BE2C (cell line): ENCODE measurements at places on chromosomes 7 and 10.

DNA sequence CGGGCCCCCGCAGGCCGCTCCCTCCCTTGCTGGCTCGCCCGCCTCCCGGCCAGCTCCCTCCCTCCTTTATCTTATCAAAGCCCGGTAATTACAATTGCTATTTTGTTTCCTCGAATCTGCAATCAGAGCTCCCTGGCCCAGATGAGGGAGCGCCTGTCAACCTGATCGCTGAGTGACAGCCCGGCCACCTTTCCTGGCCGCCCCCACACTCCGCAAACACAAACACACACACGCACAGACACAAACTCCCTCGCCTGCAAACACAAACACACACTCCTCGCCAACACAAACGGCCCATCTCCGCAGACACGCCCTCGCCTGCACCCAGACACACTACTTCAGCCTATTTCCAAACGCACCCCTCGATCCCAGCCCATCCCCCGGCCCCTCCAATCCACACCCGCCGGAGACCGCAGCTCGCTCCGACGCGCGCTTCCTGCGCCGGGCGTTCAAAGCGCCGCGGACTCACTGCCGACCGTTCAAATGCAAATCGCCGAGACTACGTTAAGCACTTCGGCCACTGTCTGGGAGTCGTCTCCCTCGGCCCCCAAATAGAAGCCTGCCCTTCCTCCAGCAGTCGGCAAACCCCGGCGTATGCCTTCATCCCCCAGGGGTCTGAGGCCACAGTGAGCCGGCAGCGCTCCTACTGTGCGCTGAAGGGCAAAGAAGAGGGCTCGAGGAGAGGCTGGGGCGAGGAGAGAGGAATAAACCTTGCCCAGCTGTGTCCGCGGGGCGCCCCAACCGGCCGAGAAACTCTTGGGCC lies 3.0 kb upstream of the FGF8 start:
- peak; percentile 44 for DNase-seq

GRCh38 chr7:131829947-131830558 lies 273.6 kb upstream of the PODXL start:
- DNase-seq: peak; percentile 50

DNA sequence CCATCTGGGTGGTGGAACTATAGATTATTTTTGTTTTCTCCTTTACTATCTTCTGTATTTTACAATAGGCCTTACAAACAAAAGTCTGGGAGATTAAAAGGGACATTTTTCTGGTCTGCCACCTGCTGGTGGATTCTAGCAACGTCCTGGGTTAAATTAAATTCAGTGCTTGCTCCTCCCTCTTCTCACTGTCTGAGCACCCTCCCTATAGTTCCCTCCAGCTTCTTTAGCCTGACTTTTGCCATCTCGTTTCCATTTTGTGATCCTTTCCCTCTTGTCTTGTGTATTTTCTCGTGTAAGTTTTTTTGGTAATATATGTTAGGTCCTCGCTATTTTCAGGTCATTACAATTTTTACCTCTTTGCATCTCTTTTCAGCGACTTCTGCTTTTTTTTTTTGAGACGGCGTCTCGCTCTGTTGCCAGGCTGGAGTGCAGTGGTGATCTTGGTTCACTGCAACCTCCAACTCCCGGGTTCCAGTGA lies 16.1 kb downstream of the ANKRD16 start:
- peak; percentile 49 for DNase-seq

- no peak for DNase-seq
These were observed 41.0 kb downstream of the KIAA1217 start for GRCh38 chr10:24249829-24250415.

- DNase-seq: no peak
These were observed 128.1 kb downstream of the HECW1 start for GRCh38 chr7:43240565-43240964.

- DNase-seq: no peak
These were observed 27.0 kb downstream of the PPP1R3A start for GRCh38 chr7:113891828-113892227.

- DNase-seq: no peak
These were observed 247.5 kb downstream of the KLF6 start for GRCh38 chr10:3537518-3537917.

- no peak for DNase-seq
These were observed 19.4 kb upstream of the TNS3 start for GRCh38 chr7:47601119-47601880.

DNA sequence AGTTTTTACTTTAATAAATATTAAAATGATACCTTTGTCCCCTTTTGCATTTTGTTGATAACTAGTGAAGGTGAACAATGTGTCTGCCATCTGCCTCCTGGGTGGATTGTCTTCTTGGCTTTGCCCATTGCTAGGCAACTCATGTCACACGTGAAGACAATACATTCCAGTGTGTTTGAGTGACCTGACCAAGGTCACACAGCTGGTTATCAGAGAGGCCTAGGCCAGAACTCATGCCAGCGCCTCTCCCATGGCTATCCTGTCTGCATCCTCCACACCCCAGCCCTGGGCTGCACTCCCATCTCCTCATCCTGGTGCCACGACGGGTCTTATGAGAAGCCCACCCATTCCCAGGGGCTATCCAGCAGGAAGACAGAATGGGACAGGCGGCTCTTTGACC lies 108.7 kb downstream of the PLCE1 start:
- DNase-seq: no peak

- DNase-seq: peak; percentile 98
These were observed 465 bp upstream of the TRIM24 start for GRCh38 chr7:138459413-138460175.

DNA sequence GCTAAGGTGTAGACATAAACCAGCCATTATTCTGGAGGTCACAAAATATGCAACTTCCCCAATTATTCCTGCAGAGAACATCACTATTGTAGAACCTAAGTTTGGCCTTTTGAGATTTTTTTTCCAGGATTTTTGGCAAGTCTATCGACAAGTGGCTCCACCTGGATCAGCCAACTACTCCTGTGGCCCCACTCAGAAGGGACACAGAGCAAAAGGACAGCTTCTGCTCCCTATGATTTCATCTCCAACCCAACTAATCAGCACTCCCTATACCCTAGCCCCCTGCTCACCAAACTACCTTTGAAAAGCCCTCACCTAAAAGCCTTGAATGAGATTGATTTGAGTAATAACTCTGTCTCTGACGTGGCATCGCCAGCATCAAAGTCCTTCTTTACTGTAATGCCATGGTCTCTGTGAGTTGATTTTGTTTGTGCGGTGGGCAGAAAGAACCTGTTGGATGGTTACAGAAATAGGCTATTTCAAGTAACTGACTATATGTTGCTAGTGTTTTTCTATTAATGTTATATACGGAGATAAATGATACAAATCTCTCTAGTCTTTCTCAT lies 13.7 kb upstream of the CROT start:
- no peak for DNase-seq
